ENCODE measurements at places on chromosomes 1 and 21.

DNA sequence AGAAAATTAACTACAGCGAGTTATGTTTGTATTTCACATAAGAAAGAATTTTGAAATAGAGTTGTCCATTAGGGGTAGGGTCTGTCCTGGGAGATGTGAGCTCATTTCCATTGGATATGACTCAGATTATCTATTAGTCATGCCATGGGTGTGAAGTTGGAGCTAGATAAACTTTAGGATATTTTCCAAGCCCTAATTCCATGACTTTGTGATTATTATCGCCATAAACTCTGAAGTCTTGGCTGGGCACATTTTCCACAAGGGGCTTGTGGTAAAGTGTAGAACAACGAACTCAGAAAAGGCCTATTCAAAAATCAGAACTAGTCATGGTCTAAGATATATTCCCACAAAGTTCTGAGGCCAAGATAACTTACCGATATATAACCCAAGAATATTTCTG, 396.6 kb downstream of the DPYD start:
- no peak for DNase-seq

- no peak for DNase-seq
Measured at GRCh38 chr1:53338423-53338822, 10.6 kb upstream of the LRP8 start.

GRCh38 chr1:25821630-25822091, 1.9 kb downstream of the MTFR1L start:
- no peak for DNase-seq

DNA sequence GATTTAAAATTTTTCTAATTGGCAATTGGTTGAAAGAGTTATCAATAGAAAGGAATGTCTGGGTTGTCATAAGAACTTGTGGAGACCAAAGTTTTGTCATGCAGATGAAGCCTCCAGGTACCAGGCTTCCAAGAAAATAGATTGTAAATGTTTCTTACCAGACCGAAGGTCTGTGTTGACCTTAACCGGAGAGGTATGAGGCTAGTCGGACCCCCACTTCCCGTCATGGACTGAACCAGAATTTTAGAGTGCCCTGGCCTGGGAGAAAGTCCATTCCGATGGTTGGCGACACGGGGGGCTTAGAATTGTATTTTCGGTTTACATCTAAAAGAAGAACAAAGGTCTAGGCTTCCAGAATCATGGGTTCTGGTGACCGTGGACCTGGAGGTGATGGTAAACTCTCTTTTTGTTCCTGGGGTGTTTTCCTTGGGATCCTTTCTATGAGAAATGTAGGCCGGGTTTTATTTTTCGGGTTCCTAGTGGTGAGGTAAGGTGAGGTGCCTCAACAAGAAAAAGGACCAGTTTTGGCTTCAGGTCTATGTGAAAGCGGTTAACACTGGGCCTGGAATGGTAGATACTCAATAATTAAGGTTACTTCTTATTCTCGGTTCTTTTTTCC, 405 bp upstream of the UHMK1 start:
- DNase-seq, result no peak

- DNase-seq, result no peak
Measured at GRCh38 chr1:54225378-54225777, 25.4 kb downstream of the MRPL37 start.

GRCh38 chr21:45942755-45943629, 38.6 kb upstream of the COL6A1 start:
- DNase-seq, result no peak

DNA sequence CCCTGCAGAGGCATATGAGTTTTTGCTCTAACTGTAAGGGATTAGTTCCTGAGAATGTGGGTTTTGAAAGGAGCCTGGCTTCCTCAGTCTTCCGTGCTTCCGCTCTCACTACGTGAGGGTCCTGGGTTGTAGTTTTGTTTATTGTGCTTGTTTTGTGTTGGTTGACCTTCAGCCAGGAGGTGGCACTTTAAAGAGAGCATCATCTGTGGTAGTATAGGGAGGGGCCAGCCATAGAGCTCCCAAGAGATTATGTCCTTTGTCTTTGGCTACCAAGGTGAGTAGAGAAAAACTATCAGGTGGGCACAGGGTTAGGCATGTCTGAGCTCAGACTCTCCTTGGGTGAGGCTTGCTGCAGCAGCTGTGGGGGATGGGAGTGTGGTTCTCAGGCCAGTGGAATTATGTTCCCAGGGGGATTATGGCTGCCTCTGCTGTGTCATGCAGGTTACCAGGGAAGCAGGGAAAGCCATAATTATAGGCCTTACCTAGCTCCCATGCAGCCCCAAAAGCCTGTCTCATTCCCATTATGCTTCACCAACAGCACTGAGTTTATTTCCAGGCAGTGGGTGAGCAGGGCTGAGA, 23.5 kb downstream of the CYP4B1 start:
- no peak for DNase-seq

- DNase-seq, result no peak
Measured at GRCh38 chr1:20152599-20152930, 13.4 kb downstream of the PLA2G2F start.

GRCh38 chr1:9207715-9208114, 26.9 kb upstream of the H6PD start:
- no peak for DNase-seq

DNA sequence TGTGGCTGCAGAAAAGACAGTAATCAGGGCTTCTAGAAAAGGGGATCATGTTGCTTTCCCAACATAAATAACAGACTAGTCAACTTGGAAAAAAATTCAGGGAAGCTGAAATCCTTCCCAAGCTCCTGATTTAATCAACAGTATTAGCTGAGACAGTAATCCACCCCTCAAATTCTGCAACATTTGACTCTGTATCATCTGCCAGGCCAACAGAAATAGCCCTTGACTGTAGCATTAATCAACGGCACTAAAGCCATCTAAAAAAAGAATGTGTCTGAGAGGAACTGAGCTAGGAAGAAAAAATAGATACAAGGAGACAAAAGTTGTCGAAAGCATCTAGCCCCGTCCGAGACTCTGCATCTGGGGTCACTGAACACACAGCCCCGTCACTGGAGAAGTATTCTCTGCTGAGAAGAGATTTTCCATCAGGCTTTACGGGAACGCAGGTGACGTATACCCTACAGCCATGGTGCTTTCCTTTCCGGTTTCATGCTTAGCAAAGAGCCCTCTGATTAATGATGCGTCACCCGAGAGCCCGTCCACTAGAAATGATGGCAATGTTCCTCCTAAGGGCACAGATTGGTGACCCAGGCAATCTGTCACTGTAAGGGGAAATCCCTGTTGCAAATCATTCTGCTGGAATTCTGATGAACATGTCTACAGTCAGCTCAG, 42.1 kb upstream of the TP53BP2 start:
- peak; percentile 71 for DNase-seq

- DNase-seq, result no peak
Measured at GRCh38 chr21:35326677-35327076, 277.6 kb upstream of the RUNX1 start.

DNA sequence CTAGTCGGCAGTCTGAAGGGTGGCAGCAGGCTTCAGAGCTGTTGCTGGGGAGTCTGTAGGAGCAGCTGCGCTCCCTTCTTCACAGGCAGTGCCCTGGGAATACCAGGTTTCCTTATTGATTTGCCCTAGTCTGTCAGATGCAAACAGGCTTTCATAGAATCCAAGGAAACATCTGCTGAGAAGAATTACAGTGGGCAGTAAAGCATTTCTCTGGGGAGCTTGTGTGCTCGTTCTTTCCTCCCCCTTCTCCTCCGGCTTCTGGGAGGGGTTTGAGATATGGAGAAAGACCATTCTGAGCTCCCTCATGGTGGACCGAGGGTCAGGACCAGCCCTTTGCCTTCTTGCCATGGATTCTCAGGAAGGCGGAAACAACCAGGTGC, 25.4 kb upstream of the PARP1 start:
- DNase-seq, result no peak

DNA sequence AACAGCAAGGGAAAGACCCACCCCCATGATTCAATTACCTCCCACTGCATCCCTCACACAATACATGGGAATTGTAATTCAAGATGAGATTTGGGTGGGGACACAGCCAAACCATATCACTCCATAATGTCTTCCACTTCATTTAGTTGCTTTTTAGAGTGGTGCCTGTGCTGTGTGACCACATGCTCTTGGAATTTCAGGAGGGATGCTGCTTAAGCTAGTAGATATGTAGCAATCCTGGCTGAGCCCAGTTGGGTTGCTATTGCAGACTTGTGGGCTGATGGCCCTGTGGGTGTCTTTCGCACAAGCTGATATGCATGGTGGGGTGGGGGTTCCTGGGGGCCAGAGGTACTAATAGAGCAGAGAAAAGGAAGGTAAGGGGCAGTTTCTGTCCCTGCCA, 160.4 kb upstream of the SYT6 start:
- DNase-seq, result no peak

DNA sequence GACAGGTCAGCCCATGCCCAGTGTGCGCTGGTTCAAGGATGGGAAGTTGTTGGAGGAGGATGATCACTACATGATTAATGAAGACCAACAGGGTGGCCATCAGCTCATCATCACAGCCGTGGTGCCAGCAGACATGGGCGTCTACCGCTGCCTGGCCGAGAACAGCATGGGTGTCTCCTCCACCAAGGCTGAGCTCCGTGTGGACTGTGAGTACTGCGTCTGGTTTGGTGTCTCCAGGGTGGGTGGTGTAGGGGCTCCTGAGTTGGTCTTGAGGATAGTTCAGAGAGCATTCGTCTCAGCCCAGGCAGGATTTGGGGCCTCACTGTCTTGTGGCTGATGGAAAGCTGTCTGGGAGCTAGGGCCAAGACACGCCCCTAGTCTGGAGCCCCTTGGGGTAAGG, 83.2 kb downstream of the TRIM11 start:
- no peak for DNase-seq

DNA sequence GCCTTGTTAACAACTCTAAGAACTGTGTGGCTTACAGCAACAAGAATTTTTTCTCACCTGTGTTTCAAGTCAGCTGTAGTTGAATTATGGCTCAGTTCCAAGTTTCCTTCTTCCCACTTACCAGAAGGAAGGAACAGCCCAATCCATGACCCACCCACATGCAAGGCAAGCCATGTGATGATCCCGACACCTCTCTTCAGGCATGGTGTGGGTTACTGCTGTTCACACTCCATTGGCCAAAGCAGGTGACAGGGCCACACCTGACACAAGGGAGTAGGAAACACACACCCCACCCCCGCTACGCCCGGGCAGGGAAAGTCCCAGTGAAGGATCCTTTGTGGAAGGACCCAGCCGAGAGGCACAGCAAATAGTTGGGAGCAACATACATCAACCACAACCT, 36.3 kb downstream of the KCNJ15 start:
- DNase-seq, result no peak

DNA sequence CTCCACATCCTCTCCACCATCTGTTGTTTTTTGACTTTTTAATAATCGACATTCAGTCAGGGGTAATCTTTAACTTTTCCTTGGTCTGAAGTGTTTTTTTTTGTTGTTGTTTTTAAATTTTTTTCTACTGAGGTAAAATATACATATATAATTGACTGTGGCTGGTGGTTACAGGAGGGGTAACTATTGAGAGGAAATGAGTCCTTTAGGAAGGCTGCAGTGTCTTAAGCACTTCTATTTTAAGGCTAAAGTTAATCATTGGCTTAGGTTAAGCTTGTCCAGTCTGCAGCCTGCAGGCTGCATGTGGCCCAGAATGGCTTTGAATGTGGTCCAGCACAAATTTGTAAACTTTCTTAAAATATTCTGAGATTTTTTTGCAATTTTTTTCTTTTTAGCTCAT, 172.5 kb downstream of the CTH start:
- no peak for DNase-seq

DNA sequence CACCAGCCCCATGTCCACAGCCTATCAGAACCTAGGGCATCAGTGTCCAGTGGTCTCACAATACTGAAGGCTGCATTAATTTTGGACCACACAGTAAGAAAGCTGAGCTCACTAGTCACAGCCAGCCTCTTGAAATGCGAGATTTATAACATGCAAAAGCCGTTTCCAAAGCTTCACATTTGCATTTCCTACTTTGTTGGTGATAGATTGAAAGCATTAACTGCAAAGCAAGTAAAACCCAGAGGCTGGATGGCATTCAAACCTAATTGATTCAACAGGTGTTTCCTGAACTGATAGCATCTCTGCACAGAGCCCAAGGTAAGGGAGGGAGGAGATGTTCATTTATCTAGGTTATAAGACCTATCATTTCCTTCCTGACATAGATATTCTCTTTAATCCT, 410.1 kb downstream of the OMA1 start:
- no peak for DNase-seq
